ENCODE measurements at places on chromosomes 1 and 21. TPM values are rescaled to one million over a fixed set of nuclear protein-coding genes. Genes with fewer than 3 reads are reported as not detected.
A peak's percentile ranks its signal among the peaks of the same experiment; 100 is the strongest.

DNA sequence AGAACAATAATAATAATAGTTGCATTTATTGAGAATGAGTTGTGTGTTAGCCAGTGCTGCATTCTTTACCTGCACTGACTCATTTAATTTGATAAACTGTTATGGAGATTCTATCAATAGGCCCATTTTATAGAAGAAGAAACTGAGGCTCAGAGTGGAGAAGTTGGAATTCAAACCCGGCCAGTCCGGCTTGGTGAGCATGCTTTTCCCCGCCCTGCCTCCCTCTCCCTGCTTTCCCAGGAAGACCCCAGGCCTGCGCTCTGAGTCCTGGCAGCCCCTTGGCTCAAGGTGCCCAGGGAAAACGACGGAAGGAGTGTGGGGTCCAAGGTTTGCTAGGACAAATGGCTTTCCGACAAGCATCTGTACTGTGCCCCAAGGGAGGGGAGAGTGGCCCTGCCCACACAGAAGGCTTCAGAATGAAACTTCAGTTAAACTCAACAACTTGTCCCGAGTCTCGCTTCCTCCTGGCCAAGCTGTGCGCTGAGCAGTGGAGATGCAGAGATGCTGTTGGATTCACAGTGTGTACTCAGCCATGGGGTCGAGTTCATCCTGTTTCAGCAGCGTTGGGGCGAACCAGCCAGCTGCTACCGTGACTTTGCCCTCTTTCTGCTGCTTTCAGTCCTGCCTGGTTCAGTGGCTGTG is 23.3 kb upstream of the PADI6 start:
- DNase-seq, result no peak

DNA sequence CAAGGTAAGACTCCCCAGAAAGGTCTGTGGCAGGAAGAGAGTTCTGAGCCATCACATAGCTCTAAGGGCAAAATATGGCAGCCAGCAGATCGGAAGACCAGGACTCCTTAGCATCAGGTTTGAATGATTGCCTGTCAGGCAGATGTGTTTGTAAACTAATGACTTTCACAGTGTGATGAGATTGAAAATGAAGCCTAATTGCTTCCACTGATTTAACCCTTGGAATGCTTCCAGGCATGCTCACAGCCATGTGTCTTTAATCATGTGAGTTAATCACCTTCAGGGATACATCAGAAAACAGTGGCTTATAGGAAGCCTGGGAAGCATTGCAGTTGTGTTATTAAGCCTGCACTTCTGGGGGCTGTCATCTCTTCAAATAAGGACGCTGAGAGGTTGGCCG is 82.8 kb downstream of the LRRC53 start:
- no peak for DNase-seq

DNA sequence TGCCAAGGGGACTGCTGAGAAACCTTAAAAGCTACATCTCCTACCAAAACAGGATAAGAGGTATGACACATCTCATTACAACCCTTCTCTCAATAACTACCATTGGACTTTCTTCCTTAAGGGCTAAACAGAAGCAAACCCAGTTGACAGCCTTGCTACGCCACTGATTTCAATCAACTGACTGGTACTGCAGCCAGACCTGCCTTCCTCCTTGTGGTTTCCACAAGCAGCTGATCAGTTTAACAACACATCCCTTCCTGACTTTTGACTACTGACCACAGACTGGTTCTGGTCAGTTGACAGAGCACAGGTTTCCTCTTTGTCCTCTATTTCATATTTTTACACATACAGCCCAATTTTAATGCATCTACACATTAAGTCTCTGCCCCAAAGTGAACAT is 108.8 kb downstream of the ADAMTS1 start:
- DNase-seq, result no peak

GRCh38 chr1:14340002-14340785 is 258.3 kb upstream of the KAZN start:
- no peak for DNase-seq

The SLC22A15 gene
- total RNA-seq, result 3.7 TPM

- DNase-seq, result no peak
Measured at GRCh38 chr1:154433161-154433764, 28.1 kb downstream of the IL6R start.

DNA sequence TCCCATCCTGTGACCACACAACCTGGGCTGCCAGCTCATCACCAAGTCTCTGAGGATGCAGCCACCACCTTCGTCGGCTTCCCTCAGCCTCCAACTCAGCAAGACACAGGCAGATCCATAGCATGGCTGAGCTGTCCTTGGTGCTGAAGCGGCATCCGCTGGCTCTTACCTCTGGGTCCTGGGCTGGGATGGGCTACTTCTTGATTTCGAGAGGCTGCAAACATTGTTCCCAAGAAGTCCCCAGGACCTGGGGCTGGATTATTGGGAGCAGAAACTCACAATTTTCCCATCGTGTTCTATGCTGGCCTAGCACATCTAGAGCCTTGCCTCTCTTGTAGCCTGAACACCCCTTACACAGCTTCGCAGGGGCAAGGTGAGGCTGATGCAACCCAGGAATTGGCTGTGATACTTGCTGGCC is 24.9 kb upstream of the C1QA start:
- peak; percentile 92 for DNase-seq

The COP1 gene
- total RNA-seq, result 44.9 TPM
